NCI-H524 (cell line): ENCODE measurements at places on chromosomes 7 and 10.
A peak's percentile ranks its signal among the peaks of the same experiment; 100 is the strongest.

- DNase-seq, result no peak
Observed at GRCh38 chr10:77139252-77140160, 498.1 kb downstream of the KCNMA1 start.

DNA sequence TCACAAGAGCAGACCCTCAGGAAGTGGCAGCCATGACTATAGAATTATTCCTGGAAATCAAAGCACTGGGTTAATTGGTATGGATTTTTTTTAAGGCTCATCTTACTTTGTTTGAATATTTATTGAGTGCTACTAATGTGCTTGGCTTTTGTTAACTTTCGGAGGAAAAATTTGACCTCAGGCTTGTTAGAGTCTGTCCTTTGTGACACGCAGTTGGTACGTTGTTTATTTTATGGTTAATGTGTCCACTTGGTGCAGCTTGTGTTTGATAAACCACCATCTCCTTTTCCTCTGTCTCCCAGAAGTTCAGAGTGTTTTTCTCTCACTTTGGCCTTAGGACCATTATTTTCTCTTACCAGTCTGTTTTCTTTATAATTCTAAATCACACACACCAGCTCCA lies 268.6 kb downstream of the SDK1 start:
- DNase-seq, result no peak

DNA sequence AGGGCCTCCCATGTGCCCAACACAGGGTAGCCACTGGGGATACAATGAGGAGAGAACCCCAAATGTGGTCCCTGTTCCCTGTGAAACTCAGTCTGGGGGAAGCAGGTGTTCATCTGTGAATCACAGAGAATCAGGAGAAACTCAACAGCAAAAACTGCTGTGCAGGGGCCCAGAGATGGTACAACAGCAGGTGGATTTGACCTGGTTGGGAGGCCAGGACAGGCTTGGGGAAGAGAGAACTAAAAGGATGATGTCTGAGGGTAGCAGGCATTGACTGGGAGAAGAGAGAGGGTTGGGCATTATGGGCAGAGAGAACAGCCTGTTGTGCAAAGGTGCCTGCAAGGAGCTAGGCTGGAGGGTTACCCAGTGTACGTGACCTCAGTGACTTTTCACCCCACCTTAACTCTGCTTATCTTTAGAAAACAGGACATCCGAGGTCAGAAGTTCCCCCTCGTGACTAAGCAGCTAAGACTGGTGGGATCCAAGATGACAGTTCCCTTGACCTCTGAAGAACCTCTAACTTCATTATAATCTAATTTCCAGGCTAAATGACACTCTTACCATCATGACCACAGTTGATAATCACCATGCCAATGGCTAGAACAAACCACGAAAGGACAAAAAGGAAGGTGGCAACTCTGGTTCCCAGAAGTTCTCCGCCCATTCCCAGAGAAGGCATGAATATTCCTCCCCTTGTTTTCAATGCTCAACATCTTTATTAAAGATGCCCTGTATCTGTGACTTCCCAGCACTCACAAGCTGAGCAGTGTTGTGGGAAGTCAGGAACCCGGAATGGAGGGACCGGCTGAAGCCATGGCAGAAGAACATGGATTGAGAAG lies 5.1 kb upstream of the ADAMTS14 start:
- no peak for DNase-seq

DNA sequence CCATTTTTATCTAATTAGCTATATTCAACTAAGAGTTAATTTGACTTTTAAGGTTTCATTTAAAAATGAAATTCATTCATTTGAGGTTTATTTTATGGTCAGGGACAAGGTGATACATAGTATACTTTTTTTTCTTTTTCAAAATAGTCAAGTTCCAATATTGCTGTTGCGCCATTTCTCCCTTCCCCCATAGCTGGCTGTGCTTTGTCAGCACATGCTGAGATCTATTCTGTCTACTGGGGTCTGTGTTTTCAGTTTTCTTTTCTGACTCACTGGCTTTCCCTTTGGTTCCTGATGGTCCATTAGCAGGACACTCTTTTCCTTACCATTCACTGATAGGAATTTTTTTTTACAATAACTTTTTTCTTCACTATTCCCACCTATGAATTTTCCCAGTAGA lies 336.4 kb upstream of the TMEM229A start:
- no peak for DNase-seq

- DNase-seq, result no peak
Observed at GRCh38 chr7:126533715-126534114, 719.0 kb downstream of the GRM8 start.

DNA sequence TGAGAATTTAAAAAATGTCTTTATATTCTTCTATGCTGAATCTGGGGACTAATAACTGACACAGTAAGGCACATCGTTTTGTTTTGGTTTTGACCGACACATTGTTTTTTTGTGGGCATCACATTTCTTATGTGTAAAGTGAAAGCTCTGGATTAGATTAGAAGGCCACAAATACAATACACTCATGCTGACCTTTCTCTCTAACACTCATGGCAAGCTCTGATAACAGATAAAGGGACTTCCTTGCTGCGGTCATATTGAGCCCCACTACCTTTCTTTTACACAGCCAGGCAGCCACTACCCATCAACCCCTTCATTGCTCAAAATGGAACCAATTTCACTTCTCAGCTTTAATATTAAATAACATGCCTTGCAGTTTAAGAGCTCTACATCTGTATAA lies 26.0 kb downstream of the PPP1R3A start:
- DNase-seq, result no peak

- no peak for DNase-seq
Observed at GRCh38 chr7:47346377-47346914, 235.5 kb downstream of the TNS3 start.

GRCh38 chr7:150631084-150631826 lies 930 bp downstream of the GIMAP6 start:
- no peak for DNase-seq

- no peak for DNase-seq
Observed at GRCh38 chr10:67043041-67043440, 117.2 kb downstream of the LRRTM3 start.

DNA sequence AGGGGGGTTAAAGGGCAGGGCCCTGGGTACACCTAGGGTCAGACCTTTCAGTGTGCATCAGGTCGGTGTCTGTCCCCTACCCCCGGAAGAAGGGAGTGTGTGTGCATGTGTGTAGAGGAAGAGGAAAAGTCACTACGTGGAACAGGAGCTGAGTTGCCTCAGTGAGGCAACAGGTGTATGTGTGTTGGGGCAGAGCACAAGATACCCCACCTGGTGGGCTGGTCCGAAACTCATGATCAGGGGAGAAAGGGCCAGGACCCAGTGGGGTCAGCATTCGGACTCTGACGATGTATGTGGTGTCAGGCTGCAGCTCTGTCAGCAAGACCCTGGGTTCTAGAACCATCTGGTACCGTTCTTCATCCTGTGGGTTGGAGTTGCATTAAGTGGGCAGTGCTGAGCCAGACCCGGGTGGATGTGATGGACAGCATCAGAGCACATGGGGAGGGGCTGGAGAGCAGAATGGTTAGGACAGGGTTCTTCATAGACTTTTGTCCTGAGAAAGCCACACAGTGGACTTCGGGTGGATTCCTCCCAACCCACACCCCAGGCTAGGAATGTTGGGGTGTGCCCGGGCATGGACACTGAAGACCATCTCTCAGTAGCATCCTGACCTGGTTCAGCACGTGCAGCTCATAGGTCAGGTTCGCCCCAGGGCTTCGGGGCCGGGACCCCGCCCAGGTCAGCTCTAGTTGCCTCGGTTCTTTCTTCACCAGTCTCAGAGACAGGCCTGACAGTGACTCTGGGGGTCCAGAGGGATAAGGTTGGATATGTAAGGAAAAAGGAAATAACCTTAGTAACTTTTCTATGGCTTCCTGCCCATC lies 10.7 kb downstream of the EPHA1 start:
- DNase-seq, result no peak

DNA sequence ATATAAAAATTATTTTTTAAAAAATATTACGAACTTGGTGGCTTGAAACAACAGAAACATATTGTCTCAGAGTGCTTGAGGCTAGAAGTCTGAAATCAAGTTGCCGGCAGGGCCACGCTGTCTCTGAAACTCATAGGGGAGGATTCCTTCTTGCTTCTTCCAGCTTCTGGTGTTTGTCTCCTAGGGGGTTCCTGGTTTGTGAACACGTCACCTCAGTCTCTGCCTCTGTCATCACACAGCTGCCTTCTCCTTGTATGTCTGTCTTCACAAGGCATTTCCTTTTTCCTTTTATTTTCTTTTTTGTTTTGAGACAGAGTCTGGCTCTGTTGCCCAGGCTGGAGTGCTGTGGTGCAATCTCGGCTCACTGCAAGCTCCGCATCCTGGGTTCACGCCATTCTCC lies 12.7 kb upstream of the SNX8 start:
- DNase-seq, result no peak

DNA sequence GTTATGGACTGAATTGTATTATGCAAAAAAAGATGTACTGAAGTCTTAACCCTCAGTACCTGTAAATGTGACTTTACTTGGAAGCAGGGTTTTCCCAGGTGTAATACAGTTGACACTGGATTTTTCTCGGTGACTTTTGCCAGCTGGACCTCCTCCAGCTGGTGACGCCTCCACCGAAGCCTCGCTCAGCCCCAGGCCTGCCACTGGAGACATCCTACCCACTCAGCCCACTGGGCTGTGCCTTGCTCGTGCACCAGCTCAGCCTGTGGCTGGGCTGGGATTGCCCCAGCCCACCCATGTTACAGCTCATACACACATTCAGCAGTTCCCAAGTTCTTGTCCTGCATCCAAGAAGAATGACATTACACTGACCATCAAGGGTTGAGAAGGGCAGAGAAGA lies 42.4 kb upstream of the GPR22 start:
- DNase-seq, result no peak

GRCh38 chr7:150944066-150945042 lies 33.8 kb downstream of the KCNH2 start:
- no peak for DNase-seq

- no peak for DNase-seq
Observed at GRCh38 chr7:143104759-143105158, 27.1 kb upstream of the PIP start.

DNA sequence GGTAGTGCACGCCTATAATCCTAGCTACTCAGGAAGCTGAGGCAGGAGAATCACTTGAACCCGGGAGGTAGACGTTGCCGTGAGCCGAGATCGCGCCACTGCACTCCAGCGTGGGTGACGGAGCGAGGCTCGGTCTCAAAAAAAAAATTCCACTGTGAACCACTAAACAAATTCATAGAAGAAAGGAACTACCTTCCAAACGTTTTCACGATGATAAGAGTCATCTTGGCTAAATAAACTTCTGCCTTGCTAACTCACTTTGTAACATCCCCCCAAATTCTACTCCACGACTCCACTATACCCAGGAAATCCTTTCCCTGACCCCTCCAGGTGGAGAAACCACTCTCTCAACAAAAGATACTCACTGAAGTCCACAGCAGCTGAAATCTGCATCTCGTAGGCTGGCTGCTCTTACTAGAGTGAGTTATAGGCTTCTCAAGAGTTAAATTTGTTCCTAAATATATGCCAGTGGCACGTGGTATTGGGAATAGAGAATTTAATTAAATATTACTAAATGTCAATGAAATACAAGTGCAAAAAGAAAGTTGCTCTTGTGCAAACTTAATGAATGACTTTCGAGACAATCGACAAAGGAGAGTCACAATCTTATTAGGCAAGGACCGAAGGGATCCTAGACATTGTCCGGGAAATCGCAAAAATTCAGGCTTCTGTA lies 1.6 kb upstream of the GTF2I start:
- no peak for DNase-seq

GRCh38 chr10:6877722-6878392 lies 297.8 kb upstream of the PRKCQ start:
- DNase-seq, result peak; percentile 34

DNA sequence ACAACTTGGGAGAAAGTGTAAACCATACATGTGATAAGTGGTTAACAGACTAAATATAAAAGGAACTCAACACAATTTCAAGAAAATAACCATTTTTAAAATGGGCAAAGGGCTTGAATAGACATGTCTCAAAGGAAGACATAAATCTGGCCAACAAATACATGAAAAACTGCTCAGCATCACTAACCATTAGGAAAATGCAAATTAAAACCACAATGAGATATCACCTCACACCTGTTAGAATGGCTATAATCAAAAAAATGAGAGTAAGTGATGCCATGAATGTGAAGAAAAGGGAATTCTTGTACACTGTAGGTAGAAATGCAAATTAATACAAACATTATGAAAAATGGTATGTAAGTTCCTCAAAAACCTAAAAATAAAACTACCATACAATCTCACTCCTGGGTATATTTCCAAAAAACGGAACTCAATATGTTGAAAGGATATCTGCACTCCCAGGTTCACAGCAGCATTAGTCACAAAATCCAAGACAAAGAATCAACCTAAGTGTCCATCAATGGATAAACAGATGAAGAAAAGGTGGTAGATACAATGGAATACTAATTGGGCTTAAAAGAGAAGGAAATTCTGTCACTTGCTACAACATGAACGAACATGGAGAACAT lies 5.6 kb downstream of the SNX13 start:
- no peak for DNase-seq

GRCh38 chr10:125300937-125301336 lies 140.6 kb upstream of the CTBP2 start:
- DNase-seq, result no peak

DNA sequence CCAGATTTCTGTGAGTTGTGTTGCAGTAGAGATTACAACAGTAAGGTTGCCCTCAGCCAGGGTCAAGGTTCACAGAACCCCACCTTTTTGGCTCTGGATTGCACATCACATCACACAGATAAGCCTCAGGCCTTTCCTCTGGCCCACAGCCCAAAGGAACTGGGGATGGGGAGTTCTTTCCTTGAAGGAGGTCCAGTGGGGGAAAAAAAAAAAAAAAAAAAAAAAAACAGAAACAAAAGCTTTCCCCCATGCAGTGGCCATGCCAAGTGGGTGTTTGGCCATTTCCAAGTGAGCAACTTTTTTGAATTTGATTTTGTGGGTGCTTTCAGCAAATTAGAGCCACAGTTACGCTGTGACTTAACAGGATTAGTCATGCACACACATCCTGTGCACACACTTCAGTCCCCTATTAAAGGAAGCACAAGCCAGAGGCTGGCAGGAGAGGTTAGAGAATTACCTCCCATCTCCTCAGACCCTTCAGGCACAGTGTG lies 79.3 kb upstream of the NANOS1 start:
- DNase-seq, result no peak

DNA sequence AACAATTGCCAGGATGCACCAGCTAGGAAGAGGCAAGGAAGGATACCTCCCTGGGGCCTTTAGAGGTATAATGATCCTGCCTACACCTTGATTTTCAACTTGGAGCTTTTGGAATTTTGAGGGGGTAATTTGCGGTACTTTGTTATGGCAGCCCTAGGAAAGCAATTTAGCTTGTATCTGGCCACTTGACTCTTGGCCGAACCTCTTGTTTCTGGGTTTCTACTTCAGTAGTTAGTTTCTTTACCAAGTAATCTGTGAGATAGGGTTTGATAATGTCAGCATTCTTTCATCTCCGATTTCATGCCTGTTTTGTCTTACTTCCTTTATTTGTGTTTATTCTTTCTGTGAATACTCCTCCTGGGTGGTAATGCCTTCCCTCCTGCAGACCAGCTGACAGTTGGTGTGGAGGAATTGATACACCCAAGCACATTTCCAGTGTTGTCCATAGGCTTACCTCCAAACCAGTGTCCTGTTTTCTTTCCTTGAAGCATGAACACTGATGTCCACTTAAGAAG lies 163.7 kb downstream of the SND1 start:
- DNase-seq, result no peak

- no peak for DNase-seq
Observed at GRCh38 chr10:24209946-24210491, 1.1 kb downstream of the KIAA1217 start.
